NCI-H460 (cell line): ENCODE measurements at places on chromosomes 5 and 9. TPM values are rescaled to one million over a fixed set of nuclear protein-coding genes. Genes with fewer than 3 reads are reported as not detected.

GRCh38 chr5:64865662-64866061 is 96.9 kb downstream of the CWC27 start:
- no peak for DNase-seq

DNA sequence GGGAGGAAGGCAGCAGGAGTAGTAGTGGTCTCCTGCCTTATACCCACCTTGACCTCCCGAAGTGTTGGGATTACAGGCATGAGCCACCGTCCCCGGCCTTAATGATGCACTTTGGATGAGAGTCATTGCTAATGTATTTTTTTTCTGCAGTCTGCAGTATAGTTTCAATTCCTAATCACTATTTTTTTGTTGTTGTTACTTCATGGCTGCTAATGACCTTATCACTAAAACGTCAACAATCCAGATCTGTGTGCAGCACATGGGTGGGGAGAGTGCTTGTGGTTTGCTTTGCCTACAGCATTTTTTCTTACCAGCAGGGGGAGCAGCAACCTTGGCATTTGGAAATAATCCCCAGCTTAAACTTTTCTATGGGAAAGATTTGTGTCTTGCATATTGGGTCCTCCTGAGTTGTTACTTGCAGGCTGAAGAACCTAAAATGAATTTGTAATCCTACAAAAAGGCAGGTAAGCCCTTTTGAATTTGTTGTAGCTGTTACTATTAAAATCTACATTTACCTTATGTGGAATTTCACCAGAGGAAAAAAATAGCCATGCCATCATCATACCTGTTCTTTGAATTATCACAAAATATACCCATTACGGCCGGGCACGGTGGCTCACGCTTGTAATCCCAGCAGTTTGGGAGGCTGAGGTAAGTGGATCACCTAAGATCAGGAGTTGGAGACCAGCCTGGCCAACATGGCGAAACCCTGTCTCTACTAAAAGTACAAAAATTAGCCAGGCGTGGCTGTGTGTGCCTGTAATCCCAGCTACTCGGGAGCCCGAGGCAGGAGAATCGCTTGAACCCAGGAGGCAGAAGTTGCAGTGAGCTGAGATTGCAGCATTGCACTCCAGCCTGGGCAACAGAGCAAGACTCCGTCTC is 6.3 kb upstream of the MED7 start:
- DNase-seq = peak; percentile 65

- no peak for DNase-seq
Observed at GRCh38 chr5:9834871-9835770, 205.0 kb upstream of the TAS2R1 start.

Gene LECT2
- total RNA-seq = not detected in 2 replicates

Gene WNK2
- 4.5 and 4.8 TPM in 2 replicates for total RNA-seq

DNA sequence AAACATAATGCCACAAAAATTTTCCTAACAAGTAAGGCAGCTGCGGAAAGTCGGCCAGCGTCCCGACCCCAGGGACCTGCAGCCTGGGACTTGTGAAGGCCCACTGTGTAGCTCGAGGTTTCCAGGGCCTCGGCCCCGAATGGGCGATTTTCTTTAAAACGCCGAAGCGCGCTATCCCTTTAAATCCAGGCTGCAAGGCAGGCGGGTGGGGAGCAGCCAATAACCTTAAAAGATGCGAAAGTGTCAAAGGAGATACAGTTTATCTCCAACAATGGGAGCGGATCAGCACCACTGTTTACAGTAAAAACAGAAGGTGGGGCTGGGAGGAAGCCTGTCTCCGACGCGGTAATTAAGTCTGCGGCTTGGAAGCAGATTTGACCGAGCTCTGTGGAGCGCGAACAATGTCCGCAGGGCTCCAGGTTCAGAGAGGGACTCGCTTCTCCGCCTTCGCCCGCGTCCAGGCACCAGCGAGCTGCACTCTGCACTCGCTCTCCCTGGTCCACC is 1.7 kb upstream of the ZSWIM6 start:
- peak; percentile 46 for DNase-seq

Gene PCDHB16
- 0.32 and 0.69 TPM in 2 replicates for total RNA-seq

Gene PCDHA8
- 0.05 TPM in 1 of 2 replicates, not detected in the other for total RNA-seq

- DNase-seq = no peak
Observed at GRCh38 chr5:154437281-154437965, 8.4 kb upstream of the SAP30L start.

DNA sequence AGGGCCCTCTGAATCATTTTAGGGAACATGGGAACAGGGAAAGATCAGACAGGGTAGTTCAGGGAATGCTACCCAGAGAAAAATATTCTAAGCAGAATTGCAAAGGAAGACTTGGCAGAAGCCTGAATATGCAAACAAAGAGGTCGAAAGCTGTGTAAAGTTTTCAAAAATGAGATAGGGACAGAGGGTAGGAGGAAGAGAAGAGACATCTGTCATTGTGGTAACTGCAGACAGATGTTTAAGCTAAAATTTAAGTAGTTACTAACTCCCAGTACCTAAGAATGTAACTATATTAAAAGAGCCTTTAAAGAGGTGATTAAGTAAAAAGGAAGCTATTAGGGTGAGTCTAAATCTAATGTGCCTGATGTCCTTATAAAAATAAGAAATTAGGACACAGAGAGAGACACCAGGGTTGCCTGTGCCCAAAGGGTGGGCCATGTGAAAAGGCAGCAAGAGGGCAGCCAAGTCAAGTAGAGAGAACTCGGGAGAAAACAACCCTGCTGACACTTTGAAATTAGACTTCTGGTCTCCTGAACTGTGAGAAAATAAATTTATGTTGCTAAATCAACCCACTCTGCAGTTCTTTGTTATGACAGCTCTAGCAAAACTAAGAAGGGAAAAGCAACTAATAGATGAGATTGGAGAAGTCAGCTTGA is 1647.4 kb upstream of the C9orf72 start:
- DNase-seq = no peak

Gene FAF2
- total RNA-seq = 60.4 and 72.4 TPM in 2 replicates

Gene SPATA31D3
- not detected in 2 replicates for total RNA-seq

Gene BSPRY
- 0.12 TPM in 1 of 2 replicates, not detected in the other for total RNA-seq

DNA sequence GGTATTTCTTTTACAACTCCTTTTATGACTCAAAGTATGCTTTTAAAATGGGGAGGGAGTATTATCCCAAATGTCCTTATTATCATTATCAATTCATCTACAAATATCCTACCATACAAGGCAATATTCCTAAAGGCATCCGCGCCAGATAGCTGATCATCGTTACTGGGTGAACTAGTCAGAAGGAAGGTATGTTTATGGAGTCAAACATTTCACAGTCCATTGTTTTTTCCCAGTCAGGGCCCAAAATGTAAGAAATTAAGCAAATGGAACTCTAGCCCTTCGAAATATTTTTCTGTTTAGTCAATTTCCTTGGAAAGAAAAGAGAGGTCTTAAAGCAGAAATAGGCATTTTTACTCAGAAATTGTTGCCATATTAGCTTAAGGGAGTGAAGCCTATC is 188.5 kb upstream of the CCNG1 start:
- DNase-seq = no peak

- no peak for DNase-seq
Observed at GRCh38 chr5:127963931-127964330, 119.6 kb upstream of the SLC12A2 start.

GRCh38 chr5:171783051-171783450 is 2.6 kb upstream of the SMIM23 start:
- no peak for DNase-seq

Gene IRX4
- 0.20 and 0.79 TPM in 2 replicates for total RNA-seq

- no peak for DNase-seq
Observed at GRCh38 chr9:18665947-18666346, 192.0 kb downstream of the ADAMTSL1 start.

Gene MLANA
- not detected in 2 replicates for total RNA-seq

Gene PCDHGB6
- 0.55 and 0.62 TPM in 2 replicates for total RNA-seq

- DNase-seq = peak; percentile 99
Observed at GRCh38 chr5:53418826-53419658, 61.4 kb upstream of the FST start.

- no peak for DNase-seq
Observed at GRCh38 chr5:157475432-157475831, 15.4 kb downstream of the NIPAL4 start.

- DNase-seq = no peak
Observed at GRCh38 chr9:114287001-114287762, 35.7 kb upstream of the ORM1 start.

DNA sequence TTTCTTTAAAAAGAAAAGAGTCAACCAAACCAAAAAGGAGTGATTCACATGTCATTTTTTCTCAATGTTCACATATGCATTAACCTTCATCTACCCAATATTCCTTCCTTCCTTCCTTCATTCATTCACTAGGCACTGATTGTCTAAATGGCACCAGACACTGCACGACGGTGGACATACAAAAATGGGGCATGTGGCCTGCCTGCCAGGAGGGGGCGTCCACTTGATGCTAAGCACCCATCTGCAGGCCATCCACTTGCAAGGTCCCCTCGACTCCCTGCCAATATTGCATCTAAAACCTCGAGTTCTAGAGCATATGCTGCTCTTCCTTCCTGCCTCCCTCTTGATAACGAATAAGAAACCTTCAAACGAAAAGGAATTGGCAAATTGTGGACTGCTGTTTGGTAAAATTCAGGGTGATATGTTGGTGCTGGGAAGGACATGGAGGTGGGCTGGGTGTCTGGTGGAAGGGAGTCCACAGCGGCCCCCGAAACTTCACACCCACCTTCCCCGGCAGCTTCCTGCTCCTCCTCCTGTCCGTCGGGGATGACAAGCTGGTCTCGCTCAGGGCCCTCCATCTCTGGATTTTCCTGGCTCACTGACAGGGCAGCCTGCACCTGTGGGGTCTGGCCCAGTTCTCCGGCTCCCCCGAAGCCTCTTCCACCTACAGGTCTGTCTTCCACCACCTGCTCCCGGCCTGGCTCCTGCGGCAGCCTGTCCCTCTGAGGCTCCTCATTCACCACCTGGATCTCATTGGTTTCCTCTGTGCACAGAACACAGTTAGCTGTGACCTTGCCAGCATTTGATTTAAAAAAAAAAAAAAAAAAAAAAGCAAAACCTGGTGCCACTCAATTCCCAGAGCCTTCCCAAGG is 64.3 kb downstream of the GOLM1 start:
- peak; percentile 36 for DNase-seq
